ENCODE measurements at places on chromosomes 2 and 18.

- DNase-seq = no peak
Observed at GRCh38 chr2:70728128-70728527, 39.9 kb downstream of the ADD2 start.

DNA sequence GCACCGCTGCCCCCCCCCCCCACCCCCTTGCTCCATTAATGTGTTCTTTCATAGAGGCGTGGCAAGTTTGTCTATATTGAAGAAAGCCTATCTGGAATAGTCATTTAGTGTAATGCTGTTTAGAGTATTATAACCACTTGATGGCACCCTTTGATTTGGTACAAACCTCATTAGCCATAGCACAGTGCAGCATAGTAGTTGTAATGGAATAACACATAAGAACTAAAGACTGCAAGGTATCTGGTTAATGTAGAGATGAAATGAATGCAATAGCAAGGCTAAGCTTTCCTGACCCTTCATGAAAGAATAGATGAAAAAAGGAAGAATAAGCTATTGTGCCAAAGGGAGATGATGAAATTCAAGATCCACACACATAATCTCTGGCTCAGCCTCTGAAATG lies 81.9 kb downstream of the EHBP1 start:
- no peak for DNase-seq

DNA sequence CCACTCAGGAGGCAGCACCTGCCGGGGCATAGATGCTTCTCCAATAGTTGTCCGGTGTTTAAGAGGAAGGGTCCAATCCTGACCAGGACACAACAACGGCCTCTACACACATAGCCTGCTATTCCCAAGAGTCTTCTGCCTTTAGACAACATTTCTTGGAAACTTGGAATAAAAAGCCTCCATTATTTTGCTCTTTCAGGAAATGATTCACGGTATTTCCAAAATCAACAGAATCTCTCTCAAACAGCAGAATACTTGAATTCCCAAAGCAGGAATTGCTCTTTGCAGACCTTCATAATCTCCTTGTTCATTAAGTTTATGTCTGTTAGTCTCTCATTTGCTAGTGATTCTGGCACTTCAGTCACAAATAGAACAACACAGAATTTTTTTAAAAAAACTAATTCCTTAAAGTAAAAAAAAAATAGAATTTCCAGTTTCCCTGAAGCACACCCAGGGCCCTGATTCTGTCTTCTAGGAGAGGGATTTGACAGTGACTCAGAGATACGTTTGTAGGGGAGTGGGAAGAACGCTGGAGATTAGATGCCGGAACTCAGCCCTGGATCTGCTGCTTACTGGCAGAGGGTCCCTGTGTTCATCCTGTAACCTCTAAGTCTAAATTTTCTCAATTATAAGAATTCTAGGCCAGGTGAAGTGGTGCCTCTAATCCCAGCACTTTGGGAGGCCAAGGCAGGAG lies 74.7 kb downstream of the NAB1 start:
- DNase-seq = no peak

- DNase-seq = no peak
Observed at GRCh38 chr18:26926066-26926675, 60.7 kb upstream of the AQP4 start.

GRCh38 chr18:9804517-9805104 lies 81.2 kb upstream of the TXNDC2 start:
- no peak for DNase-seq

DNA sequence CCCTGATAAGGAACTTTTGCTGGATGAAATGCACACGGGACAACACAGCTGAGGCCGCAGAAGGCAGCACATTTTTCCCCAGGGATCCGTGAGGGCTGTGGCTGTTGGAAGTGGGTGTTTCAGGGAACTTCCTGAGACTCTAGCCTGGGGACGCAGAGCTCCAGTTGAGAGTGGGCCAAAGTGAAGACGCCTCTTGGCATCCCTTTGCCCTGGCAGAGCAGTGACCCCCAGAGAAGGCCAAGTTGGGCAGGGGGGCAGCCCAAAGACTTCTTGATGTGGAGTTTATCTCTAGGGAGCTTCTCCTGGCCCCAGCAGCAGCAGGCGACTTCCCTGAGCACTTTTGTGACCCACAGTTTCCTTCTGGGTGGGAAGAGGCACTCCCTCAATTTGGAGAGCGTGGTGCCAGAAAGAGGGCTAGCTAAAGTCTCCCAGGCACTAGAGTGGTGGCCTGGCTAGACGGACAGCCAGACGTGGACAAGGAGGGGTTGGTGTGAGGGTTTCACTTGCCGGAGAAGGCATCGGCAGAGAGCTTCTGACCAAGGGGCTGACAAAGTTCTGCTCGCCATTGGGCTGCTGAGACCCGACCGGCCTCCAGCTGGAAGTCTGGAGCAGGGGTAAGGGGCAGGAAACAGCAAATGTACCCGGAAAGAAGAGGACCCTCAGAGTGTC lies 108.8 kb downstream of the ACKR3 start:
- no peak for DNase-seq

GRCh38 chr2:213246497-213247281 lies 37.6 kb upstream of the SPAG16 start:
- no peak for DNase-seq

DNA sequence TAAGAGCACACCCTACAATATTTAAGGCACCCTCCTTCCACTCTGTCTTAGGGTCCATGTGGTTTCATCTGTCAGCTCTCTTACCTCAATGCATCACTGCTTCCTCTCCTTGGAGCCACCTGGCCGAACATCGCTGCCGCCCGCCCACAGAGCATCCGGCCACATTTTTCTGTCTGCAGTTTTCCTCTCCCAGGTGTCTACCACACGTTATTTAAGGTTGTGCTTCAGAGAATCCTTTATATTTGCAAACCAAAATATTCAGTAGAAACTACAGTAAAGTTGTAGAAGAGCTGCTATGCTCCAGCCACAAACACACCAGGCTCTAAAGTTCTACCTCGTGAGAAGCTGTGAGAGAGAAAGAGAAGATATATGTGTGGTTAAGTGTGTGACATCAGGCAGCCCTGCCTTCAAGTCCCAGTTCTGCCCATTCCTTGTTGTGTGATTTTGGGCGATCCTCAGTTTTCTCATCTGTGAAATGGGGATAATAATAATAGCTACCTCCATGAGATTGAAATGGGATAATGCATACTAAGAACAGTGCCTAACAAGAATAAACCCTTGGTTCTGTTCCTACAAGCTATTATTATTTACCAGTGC lies 4.9 kb upstream of the STK17B start:
- no peak for DNase-seq

DNA sequence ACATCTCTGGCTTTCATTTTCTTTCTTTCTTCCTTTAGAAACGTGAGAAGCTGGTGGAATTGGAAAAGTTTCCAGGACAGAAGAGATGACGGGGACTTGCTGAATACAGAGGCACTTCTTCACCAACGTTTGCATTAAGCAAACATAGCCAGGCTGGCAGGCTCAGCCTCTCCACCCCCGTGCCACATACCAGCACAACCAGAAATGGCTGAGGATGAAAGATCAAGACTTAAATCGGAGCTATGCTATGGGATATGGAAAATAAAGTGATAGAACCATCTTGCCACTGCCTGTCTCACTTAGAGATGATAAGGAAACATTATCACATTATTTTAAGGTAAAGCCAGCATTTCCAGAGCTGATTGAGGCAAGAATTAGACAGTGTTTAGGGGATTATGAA lies 483.3 kb downstream of the BCL11A start:
- DNase-seq = no peak

DNA sequence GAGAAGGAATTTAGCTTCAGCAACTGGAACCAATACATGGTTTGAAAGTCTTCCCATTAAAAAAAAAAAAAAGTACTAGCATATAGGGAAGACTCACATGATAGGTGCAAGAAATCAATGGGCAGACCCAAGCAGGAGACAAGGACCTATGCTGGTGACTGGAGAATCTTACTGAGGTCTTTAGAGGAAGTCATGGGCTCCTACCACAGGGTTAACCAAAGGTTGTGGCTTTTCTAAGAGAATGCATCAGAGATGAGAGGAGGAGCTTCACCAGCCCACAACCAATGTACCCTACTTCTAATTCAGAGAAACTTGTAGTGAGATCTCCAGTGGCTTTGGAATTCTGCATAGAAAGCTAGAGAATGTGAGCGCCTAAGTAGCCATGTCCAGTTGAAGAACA lies 207.4 kb downstream of the NCKAP5 start:
- DNase-seq = no peak

- DNase-seq = peak; percentile 93
Observed at GRCh38 chr2:172282944-172283343, 144.4 kb upstream of the ITGA6 start.

DNA sequence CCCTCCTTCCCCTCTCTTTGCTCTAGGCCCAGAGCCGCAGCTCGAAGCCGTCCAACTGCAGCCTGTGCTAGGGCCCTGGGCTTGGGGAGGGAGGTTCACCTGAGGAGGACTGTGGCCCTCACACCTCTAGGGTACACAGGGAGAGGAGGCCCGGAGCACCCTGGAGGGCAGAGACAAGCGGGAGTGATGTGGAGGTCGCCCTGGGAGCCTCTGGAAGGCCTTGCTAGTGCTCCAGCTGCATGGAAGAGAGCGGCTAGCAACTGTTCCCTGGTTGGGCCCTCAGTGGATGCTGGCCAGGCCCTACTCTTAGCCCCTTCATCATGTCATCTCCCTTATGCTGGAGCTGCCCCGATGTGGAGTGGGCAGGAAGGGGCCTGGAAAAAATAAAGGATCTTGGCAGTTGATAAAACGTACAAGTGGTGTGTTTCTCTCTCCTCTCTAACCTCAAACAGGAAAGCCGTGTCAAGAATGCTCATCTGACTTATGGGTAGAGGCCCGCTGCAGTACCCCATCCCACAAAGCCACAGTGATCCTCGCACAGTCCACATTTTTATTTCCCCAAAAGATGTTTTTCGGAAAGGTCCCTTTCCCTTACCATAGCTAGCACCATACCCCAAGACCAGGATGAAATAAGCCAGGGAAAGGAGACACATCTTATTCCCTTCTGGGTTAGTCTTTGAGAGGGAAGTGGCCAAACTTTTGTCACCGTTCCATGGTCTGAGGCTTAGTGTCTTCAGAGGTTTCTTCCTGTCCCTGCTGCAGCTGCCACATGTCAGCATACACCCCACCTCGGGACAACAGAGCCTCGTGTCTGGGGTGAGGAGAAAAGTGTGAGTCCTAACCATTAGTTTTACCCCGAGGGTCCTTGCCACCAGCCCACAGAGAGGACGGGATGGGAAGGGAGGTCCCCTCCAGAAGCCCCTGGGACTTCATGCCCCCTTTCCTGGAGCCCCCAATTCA lies 2.9 kb downstream of the ZFAND2B start:
- DNase-seq = no peak

GRCh38 chr2:106108351-106108750 lies 85.8 kb downstream of the UXS1 start:
- DNase-seq = no peak

- no peak for DNase-seq
Observed at GRCh38 chr2:71720283-71720560, 266.9 kb downstream of the DYSF start.

- DNase-seq = peak; percentile 9
Observed at GRCh38 chr2:178512484-178512883, 32.2 kb downstream of the PLEKHA3 start.

GRCh38 chr2:230162981-230163380 lies 56.8 kb downstream of the SP110 start:
- DNase-seq = no peak
